Activated naive CD4-positive, alpha-beta T cell treated with anti-CD3 and anti-CD28 coated beads, Interleukin-2, amount 10 ng/mL, durations not matched to agents 7 days and 5 days (primary cell): ENCODE measurements at places on chromosomes 7 and 10.

DNA sequence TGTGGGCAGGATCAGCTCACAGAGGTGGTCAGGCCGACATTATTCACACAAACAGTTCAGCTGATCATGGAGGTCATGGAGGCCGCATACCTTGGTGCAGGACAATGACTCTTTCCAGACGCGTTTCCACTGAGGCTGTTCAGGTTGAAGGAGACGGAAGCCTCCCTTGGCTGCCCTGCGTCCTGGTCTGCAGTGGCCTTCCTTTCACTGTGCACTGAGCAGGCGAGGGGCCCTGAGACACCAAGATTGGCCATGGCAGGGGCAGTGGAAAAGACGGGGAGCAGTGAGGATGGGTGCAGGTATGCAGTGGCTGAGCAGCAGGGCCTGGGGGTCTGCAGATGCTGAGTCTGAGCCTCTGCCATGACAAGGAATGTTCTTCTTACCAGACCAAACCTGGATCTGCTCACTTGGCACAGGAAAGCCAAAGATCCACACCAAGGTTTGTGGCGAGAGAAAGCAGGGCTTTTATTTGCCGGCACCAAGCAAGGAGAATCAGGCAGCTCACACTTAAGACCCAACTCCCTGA, 263.3 kb downstream of the GLRX3 start:
- no peaks in the 10 kb centered on the region for H3K36me3 ChIP-seq
- H3K4me3 ChIP-seq: no peak overlapping the region
- no peak overlapping the region for H3K27ac ChIP-seq
- H3K4me1 ChIP-seq: no peaks in the 10 kb centered on the region
- H3K27me3 ChIP-seq: peaks cover 4% of the 10 kb centered on the region

- H3K4me1 ChIP-seq: peaks cover 8% of the 10 kb centered on the region
- no peaks in the 10 kb centered on the region for H3K36me3 ChIP-seq
- H3K27ac ChIP-seq: no peak overlapping the region
- H3K4me3 ChIP-seq: no peak overlapping the region
Measured at GRCh38 chr10:93991596-93992284, 2.0 kb upstream of the PLCE1 start.

- H3K27ac ChIP-seq: peak overlapping the region; percentile 2
- DNase-seq: no peak
- H3K4me3 ChIP-seq: no peak overlapping the region
Measured at GRCh38 chr10:68327889-68328786, 3.7 kb upstream of the HNRNPH3 start.

DNA sequence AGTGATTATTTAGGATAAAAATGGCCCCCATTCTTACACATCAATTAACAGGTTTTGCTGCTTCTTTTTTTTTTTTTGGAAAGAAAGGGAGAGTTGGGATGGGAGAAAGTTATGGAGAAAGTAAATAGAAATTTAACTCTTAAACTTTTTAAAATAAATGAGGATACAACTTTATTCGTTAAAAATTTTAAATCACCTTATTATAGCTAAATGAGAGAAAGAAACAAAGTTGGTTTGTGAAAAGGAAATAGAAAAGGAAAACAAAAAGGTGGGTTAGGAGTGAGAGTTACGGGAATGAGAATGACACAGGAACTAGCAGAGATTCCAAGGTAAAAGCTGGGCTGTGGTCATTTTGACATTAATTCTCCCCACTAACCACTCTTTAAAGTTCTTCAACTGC, 34.9 kb downstream of the LMOD2 start:
- no peaks in the 10 kb centered on the region for H3K4me1 ChIP-seq
- no peaks in the 10 kb centered on the region for H3K27me3 ChIP-seq
- no peak overlapping the region for H3K4me3 ChIP-seq
- H3K36me3 ChIP-seq: peaks cover 17% of the 10 kb centered on the region
- no peak overlapping the region for H3K27ac ChIP-seq

DNA sequence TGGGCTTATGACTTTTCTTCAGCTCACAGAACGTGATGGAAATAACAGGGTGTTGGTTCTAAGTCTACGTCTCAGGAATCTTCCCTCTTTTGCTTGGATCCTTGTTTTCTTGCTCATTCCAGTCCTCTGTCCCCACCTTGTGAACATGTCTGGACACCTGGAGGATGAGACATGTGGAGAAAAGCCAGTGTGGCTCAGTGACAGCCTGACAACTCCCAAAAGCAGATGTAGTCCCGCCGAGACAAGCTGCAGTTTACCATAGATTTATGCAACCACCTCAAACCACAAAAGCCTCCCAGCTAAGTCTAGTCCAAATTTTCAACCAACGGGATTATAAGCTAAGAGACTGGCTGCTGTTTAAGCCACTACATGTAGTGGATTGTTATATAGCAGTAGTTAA, 476.1 kb downstream of the SH2D4B start:
- H3K27ac ChIP-seq: no peak overlapping the region
- no peak overlapping the region for H3K4me3 ChIP-seq
- H3K27me3 ChIP-seq: peaks cover 4% of the 10 kb centered on the region
- H3K36me3 ChIP-seq: no peaks in the 10 kb centered on the region
- H3K4me1 ChIP-seq: no peaks in the 10 kb centered on the region

- no peak overlapping the region for H3K4me3 ChIP-seq
- H3K4me1 ChIP-seq: peaks cover 59% of the 10 kb centered on the region
- H3K36me3 ChIP-seq: peaks cover 11% of the 10 kb centered on the region
Measured at GRCh38 chr7:155285833-155286232, 11.8 kb upstream of the INSIG1 start.

DNA sequence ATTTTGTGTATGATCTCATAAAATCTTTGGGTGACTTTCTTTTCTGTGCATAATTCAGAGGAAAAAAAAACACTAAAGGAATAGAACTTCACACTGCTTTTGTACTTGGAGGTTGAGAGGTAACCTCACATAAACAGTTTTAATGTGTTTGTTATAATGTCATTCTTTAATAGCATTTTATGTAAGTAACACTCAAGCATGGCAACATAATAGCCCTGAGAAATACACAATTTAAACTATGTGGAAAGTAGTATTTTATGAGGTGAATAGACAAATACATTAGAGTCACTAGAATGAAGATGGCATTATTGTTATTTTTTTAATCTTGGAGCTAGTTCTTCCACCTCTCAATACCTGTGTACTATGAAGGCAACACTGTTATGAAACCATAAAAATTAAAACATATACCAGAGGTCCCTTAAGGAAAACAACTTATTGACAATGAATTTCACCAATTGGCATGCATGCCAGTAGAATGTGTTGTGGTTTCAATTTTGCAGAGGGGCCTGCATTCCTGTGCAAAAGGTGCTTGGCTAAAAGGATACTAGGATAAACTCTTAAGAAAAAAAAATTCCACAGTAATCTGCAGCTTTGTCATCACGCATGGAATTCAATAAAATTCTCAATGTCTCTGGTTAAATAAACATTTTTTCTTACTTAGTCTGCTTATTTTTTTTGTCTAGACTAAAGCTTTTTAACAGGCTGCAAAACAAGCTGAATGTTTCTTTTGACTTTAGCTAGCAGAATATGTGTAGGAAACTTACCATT, 102.5 kb downstream of the CD36 start:
- H3K36me3 ChIP-seq: no peaks in the 10 kb centered on the region
- H3K4me1 ChIP-seq: no peaks in the 10 kb centered on the region
- H3K27ac ChIP-seq: no peak overlapping the region
- no peaks in the 10 kb centered on the region for H3K27me3 ChIP-seq
